ENCODE measurements at places on chromosomes 5 and 9.

GRCh38 chr9:134725605-134725940 is 84.0 kb downstream of the COL5A1 start:
- peak; percentile 4 for DNase-seq

- DNase-seq = peak; percentile 60
Observed at GRCh38 chr5:173395257-173395932, 67.2 kb upstream of the STC2 start.

GRCh38 chr5:59293700-59294099 is 599.8 kb downstream of the PDE4D start:
- DNase-seq = no peak

DNA sequence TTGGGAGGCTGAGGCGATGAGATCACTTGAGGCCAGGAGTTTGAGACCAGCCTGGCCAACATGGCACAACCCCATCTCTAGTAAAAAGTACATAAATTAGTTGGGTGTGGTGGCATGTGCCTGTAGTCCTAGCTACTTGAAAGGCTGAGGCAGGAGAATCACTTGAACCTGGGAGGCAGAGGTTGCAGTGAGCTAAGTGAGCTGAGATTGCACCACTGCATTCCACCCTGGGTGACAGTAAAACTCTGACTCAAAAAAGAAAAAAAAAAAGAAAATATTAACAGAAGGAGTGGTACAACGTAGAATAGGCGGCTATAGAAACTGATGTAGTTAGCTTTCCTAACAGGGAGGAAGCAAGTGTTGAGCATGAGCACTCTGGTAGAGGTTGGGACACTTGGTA is 59.9 kb downstream of the PBX3 start:
- DNase-seq = no peak

DNA sequence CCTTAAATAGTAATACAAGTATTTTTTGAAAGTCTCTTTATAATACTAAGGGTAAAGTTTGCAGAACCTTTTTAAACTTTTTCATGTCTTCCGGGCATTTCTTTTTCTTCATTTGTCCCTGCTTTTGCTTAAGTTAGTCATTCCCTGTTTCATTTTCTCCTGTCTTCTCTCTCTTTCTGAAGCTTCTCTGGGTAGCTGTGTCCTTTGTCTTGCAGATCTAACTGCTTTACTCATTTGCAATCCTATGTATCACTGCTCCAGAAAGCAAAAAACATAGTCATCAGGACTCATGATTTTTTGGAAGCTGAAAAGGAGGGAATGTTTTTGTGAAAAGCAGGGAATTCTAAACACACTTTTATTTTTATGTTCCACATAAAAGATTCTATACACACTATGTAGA is 301.7 kb downstream of the MRPS30 start:
- no peak for DNase-seq

DNA sequence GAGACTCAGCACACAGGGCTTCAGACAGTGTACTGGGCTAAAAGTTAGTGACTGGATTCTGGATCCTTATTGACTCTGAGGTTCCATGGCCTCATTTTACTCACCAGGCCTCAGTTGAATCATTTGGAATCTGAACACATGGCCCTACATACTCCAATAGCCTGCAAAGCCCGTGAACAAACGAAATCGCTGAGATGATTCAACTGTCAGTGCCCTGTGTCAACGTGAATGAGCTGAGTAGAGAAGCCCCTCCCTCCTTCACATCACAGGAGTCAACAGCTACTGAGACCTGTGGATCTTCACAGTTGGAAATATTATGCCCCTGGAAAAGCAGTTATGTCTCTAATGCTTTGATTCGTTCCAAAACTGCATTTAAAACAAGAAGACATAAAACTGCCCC is 429.3 kb downstream of the GADD45G start:
- DNase-seq = no peak

DNA sequence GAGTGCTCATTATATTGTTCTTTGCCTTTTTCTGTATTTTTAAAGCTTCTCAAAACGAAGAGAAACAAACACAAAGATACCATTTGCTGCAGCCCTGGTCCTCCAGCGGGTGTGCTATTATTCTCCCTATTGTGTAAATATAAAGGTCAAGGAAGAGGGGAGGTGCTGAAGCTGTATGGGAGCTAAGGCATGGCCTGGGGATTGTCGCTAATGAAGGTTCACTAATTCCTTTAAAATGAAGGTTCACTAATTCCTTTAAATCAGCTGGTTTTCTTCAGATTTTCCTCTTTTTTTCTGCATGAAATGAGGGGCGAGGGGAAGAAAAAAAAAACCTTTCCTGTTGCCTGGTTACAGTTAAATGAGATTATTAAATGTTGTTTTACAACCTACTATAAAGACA is 74.5 kb upstream of the MAP1B start:
- DNase-seq = no peak

DNA sequence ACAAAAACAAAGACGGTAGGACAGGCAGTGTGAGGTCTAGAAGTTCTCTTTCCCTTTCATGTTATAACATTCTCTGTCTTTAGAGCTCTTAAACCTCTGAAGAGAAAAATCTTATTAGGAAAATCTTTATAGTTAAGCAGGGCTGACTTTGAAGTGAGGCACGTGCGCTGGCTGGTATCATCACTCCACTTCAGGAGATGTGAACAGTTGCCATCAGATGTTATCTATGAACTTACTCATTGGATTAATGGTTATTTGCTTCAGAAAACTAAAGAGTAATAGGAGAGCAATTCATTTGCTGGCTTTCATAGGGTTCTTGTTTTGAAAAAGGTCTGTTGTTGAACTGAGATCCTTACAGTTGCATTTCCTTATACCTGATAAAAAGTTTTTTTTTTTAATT is 25.7 kb downstream of the LRRTM2 start:
- DNase-seq = no peak

DNA sequence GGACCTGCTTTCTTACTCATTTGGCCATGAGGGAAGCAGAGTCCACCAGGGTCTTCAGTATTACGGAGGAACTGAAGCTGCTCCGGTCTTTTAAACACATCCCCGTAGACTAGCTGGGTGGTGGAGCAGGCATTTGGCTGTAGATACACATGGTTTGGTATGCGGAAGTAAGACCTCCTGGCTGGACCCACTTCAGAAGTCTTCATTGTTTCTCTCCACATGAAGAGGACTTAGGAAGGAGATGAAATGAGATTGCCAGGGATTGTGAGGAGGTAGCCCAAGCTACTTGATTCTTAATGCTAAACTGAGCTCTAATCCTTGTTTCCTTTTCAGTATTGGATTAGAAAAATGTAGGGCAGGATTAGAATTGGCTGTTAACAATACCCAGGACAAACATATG is 32.9 kb downstream of the STXBP1 start:
- no peak for DNase-seq

GRCh38 chr5:88377705-88378656 is 109.3 kb upstream of the TMEM161B start:
- DNase-seq = no peak

GRCh38 chr9:114339130-114339908 is 9.7 kb downstream of the ORM2 start:
- peak; percentile 65 for DNase-seq

GRCh38 chr9:126703866-126704156 is 90.1 kb downstream of the LMX1B start:
- DNase-seq = no peak

DNA sequence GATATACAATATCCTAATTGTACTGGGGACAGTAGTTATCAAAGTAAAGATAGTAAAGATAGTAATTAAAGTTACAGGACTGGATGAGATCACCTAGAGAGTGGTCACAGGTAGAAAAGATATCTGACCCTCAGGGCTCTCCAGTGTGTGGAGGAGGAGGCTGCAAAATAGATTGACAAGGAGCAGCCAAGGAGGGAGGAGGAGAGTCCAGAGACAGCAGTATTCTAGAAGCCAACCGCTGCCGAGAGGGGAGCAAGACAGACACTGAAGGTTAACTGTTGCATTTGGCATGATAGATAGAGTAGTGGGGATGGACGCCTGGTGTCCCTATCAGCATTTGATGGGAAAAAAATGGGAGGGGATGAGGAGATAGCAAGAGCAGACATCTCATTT is 17.0 kb upstream of the F2RL1 start:
- no peak for DNase-seq

All from PC-3 (cell line).